ENCODE measurements at places on chromosomes 2 and 18.

DNA sequence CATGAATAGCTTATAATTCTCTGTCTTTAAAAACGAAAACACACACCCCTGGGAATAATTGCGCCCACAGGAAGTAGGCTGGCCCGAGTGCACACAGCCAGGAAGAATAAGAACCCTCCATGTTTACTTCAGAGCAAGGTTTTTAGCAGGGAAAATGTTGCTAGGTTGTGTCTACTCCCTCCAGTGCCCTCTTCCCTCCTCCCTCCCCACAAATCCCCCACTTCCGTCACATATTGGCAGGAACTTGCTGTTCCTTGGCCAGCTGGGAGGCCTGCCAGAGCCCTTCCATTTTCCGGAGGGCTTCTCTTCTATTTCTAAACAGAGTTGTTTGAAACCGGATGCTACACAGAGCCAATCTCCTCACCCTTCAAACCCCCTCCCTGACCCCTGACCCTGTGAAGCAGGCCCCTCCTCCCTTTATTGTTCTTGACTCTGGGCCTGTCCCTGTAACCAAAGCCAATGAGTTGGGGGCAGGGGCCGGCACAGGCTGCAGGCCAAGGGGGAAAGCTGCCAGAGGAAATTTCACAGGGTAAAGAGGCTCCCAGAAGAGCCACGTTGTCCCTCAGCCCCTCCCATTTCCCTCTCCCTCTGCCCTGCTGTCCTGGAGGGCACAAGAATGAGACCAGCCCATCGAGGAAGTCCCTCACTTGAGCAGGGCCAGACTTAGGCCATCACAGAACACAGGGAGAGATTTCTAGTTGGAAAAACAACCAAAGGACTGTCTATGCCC, 49.8 kb upstream of the LGALSL start:
- peak; percentile 80 for DNase-seq

DNA sequence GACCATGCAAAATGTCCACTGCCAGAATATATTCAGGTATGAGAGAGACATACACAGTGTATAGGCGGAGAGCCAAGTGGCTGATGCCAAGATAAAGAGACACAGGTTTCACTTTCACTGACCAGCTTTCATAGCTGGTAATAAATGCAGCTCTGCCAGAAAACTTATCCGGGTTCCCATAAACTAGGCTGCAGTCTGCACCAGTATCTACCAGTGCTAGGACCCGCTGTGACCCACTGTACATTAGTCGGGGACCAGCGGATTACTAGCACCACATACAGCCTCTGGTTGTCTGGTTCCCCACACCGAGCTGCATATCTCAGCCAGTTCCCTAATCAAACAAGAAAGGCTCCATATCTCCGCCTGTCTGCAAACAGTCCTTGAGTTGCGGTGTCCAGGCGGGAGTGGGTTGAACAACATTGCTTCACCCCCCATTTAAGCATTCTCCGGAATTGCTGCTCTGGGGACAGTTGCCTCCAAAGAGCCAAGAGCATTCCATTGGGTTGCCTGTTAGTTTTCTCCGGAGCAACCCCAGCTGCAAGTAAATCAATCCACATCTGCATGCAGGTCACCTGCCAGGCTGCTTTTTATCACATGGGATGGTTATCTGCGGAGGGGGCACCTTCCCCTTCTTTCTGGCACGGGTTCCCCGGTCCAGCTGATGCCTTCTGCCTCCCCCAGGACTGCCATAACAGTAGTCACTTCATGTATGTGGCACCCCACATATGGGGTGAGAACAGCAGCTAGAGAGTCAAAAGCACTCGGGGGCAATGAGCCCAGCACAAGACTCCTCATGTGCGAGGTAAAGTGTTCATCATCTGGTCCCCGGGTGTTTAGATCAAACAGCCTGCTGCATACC, 18.0 kb upstream of the KLHL23 start:
- DNase-seq, result no peak

DNA sequence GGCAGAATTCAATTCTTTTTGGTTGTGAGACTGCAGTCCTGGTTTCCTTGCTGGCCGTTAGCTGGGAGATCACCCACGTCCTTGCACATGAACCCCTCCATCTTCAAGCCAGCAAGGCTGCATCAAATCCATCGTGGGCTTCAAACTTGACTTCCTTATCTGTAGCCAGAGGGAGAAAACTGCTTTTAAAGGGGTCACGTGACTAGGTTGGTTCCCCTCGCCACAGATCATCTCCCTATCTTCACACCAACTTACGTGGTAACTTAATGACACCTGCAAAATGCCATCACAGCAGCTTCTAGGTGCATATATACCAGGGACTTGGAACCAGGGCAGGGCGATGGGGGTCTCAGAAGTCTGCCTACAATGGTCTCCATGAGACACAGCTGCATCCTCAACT, 169.5 kb downstream of the MTCL1 start:
- no peak for DNase-seq

DNA sequence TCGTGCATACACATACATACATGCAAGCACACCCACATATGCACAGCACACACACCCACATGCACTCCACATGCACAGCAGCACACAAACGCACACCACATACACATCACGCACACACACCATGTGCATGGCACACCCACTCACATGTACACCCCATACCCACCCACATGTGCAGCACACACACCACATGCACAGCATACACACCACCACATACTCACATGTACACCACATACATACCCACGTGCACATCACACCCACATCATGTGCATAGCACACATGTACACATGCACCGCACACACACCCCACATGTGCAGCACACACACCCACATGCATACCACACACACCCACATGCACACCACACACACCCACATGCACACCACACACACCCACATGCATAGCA, 132.0 kb upstream of the RGPD4 start:
- DNase-seq, result no peak

GRCh38 chr2:105582952-105583660, 161.6 kb upstream of the NCK2 start:
- no peak for DNase-seq

GRCh38 chr2:126115975-126116374, 540.0 kb upstream of the GYPC start:
- DNase-seq, result no peak

Data from spinal cord (tissue), 10 donors.